Airway epithelial cell (primary cell): ENCODE measurements at places on chromosomes 6 and 20. TPM values are rescaled to one million over a fixed set of nuclear protein-coding genes. Genes with fewer than 3 reads are reported as not detected.

Gene EDEM2
- total RNA-seq, result 22.2 and 22.6 TPM in 2 replicates

Gene FGD2
- 0.63 and 1.0 TPM in 2 replicates for total RNA-seq

Gene MAN1A1
- 1.6 and 3.0 TPM in 2 replicates for total RNA-seq

Gene ME1
- 29.6 and 34.1 TPM in 2 replicates for total RNA-seq

Gene CAPN11
- not detected in 2 replicates for total RNA-seq

Gene LGSN
- not detected in 2 replicates for total RNA-seq

Gene KCNB1
- not detected in 2 replicates for total RNA-seq

Gene PRICKLE4
- total RNA-seq, result 0.28 and 2.5 TPM in 2 replicates

Gene ARG1
- total RNA-seq, result not detected in 2 replicates

Gene EYS
- 0.28 and 0.37 TPM in 2 replicates for total RNA-seq

Gene PSMB9
- 1.6 and 4.5 TPM in 2 replicates for total RNA-seq

Gene BMP2
- 2.5 and 3.7 TPM in 2 replicates for total RNA-seq

Gene LPA
- total RNA-seq, result not detected in 2 replicates

Gene TGM3
- total RNA-seq, result 0.14 and 0.35 TPM in 2 replicates

Gene FOXP4
- 8.2 and 13.2 TPM in 2 replicates for total RNA-seq

Gene IL17A
- total RNA-seq, result not detected in 2 replicates

Gene ADGB
- not detected in 2 replicates for total RNA-seq

Gene SSTR4
- total RNA-seq, result not detected in 2 replicates

Gene ZFP64
- 15.6 and 28.2 TPM in 2 replicates for total RNA-seq

Gene BPI
- not detected in 2 replicates for total RNA-seq

Gene UST
- total RNA-seq, result 4.8 and 6.6 TPM in 2 replicates

Gene ZNF512B
- 10.5 and 14.2 TPM in 2 replicates for total RNA-seq

Gene SLC44A4
- total RNA-seq, result 4.2 and 7.5 TPM in 2 replicates

Gene ARHGAP40
- total RNA-seq, result 0.74 and 0.92 TPM in 2 replicates

Gene SLPI
- 466 and 502 TPM in 2 replicates for total RNA-seq

Gene TP53INP2
- 2.7 and 4.0 TPM in 2 replicates for total RNA-seq

Gene TFAP2D
- total RNA-seq, result not detected in 2 replicates

Gene SLC35B3
- 9.6 and 10.8 TPM in 2 replicates for total RNA-seq

Gene CLVS2
- total RNA-seq, result 0.14 TPM in 1 of 2 replicates, not detected in the other

Gene AKAP7
- total RNA-seq, result 2.1 and 2.8 TPM in 2 replicates

Gene CTCFL
- total RNA-seq, result not detected in 2 replicates

Gene BEND3
- total RNA-seq, result 1.6 and 3.2 TPM in 2 replicates

Gene MUC21
- 0.14 TPM in 1 of 2 replicates, not detected in the other for total RNA-seq
